ENCODE measurements at places on chromosomes 5 and 9.

GRCh38 chr9:97788763-97789663 is 64.0 kb upstream of the FOXE1 start:
- DNase-seq = no peak

DNA sequence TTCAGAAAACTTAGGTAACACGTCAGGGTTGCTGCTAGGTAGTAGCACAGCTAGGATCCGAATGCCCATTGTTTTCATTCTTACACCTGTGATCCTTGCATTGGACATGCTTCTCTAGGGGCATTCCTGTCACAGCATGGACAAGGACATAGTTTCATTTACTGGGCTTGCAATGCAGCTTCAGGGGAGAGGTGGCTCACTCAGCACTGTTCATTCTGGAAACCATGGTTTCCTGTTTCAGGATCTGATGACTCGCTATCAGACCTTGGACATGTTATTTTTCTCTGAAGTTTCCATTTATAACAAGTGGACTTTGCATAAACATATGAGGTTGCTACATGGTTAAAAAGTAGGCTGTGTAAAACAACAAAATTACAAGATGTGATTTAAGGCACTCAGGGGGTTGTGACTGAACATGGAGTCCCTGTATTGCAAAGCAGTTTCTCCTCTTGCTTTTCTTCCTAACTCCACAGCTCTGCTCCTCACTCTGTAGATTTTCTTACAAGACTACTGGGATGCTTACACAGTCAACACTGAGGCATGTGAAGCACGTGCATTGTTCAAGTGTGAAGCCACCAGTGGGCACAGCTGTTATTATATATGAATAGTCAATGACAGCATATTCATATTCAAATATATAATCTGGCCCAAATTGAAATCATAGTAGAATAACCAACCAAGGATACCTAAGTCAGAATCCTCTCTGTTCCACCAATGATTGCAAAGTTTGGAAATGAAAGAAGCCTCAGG is 66.1 kb upstream of the STK32A start:
- DNase-seq = no peak

DNA sequence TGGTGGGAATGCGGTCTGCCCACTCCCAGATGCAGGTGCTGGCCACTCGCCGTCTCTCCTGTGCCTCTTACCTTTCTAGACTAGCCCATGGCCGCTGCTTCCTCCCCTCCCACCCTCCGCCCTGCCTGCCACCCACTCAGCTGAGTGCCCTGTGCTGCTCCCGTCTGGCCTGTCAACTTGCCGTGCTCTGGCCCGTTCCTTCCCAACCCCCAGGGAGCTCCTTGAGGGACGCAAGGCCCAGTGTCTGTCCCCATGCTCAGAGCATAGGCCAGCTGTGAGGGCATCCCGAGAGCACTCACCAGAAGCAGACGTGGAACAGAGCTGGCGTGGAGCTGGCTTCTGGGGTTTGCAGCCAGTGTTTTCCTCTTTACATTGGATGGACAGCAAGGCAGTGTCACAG is 20.2 kb downstream of the HNRNPH1 start:
- DNase-seq = no peak

- no peak for DNase-seq
These were observed 135.7 kb upstream of the PITX1 start for GRCh38 chr5:135169753-135170152.

DNA sequence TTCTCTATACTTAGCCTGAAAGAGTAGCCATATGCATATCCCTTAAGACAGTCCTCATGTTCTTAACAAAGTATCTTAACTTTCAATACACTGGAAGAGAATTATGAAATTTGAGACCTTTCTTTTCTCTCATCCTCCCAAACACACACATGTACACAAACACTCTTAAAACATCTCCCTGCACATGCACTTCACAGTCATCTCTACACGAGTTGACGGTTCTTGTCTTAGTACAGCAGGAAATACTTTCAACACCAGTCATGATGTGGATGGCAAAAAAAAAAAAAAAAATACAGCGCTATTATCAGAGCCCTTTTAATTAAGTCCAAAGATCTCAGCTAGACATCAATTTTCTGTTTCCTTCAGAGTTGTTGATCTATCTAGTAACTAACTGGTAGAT is 43.6 kb upstream of the PCSK1 start:
- DNase-seq = no peak

- DNase-seq = no peak
These were observed 341.2 kb downstream of the CAAP1 start for GRCh38 chr9:26551451-26551850.

DNA sequence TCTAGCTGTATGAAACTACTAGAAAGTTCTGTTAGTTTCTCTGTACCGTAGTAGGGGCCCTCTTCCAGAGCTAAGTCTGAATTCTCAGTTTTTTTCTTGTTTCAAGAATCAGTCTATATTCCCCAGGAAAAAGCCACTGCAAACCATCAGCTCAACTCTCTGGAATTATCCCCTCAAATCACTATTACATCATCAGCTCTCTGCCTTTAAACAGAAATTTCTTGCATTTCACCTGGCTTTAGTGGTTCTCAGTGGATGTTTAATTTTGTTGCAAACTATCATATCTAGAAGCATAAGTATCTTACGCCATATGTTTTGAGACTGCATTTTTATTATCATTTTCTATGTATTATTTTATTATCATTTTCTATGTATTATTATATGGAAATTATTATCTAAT is 55.2 kb upstream of the PPP2CA start:
- DNase-seq = no peak

GRCh38 chr9:98903961-98904411 is 39.7 kb upstream of the COL15A1 start:
- DNase-seq = no peak

GRCh38 chr5:131419877-131420276 is 156.0 kb downstream of the CDC42SE2 start:
- DNase-seq = no peak

- no peak for DNase-seq
These were observed 593.5 kb downstream of the CETN3 start for GRCh38 chr5:89816038-89816437.

DNA sequence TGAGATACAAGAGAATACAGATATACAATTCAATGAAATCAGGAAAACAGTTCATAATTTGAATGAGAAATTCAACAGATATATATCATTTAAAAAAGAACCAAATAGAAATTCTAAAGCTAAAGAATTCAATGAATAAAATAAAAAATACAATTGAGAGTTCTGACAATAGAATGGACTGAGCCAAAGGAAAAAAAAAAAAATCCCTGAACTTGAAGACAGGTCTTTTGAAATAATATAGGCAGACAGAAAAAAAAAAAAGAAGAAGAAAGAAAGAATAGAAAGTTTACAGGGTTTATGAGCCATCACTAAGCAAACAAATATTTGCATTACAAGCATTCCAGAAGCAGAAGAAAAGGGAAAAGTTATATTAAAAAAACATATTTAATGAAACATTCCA is 12.9 kb upstream of the HAVCR2 start:
- DNase-seq = no peak

DNA sequence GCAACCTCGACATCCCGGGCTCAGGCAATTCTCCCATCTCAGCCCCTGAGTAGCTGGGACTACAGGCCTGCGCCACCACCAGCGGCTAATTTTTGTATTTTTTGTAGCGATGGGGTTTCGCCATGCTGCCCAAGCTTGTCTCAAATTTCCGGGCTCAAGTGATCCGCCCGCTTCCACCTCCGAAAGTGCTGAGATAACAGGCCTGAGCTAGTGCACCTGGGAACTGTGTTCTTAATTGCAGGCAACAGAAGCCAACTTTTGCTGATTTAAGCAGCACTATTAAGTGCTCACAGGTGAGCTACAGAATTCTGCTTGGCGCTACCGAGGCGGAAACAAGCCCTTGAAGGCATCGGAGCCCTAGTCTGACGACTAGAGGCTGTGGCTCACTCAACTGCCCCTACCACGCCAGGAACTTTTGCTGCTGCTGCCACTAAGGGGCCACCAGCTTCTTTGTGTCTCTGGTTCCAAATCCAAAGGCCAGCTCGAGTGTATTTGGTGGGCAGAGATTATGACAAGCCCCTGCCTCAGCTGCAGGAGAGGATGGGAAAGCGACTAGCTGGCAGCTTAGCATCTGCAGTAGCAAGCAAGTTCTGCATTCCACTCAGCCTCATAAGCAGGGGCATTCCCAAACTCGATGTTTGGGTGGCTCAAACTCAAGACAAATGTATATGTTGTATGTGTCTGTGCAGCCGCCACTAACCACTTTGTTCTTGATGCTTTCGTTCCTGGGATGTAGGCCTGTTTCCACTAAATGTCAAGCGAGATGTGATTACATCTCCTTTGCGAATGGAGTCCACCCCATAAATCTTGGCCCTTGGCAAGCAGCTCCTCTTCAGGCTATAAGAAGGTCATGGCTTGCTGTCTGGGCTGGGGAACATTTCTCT is 10.6 kb upstream of the HMCN2 start:
- DNase-seq = no peak

- DNase-seq = no peak
These were observed 290.2 kb upstream of the MAP3K1 start for GRCh38 chr5:56525113-56525512.

DNA sequence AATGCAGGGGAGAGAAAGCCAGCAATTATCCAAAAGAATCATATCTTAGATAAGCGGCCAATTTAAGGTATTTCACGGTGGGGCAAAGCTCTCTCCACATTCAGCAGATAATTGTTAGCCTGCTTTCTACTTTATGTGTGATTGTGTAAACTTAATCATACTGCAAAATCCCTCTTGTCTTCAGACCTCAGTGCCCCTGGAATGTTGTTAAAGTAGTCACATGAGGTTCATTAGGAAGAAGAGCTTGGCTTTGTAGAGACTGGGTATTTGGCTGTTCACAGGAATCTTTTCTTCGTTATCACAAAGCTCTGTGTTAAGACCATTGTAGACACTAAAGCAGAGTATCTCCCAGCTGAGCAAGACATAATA is 127.0 kb downstream of the RFK start:
- no peak for DNase-seq

DNA sequence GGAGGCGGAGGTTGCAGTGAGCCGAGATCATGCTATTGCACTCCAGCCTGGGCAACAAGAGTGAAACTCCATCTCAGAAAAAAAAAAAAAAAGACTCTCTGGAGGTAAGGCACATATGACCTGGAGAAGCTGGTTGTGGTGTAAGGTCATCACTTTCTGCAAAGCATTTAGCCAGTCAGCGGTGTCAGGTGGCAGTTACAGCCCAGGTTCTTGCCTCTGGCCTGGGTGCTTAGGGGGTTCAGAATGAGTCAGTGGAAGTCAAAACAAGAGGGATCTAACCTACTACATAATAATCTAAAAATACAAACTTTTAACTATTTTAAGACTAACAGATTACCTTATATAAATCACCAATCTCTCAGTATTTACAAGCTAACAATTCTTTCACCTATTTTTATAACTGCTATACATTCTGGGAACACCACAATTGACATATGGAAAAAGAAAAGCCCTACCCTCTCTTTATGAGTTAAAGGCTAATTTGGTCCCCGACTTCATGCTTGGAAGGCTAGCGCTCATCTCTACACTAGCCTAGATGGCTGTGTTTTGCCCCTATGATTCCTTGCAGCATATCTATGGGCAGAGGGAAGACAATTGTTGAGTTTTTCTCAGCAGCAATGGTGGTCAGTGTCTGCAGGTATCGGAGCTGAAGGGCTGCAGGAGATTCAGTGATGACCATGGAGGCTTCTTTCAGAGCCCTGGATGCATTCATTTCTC is 29.2 kb downstream of the STOM start:
- DNase-seq = no peak

GRCh38 chr9:89020754-89021153 is 29.5 kb downstream of the S1PR3 start:
- no peak for DNase-seq

GRCh38 chr5:141371572-141372475 is 1.8 kb downstream of the PCDHGB3 start:
- no peak for DNase-seq

- no peak for DNase-seq
These were observed 250.8 kb upstream of the KLF4 start for GRCh38 chr9:107740088-107740980.

- no peak for DNase-seq
These were observed 3.3 kb downstream of the CTSL start for GRCh38 chr9:87729246-87729645.
